ENCODE measurements at places on chromosomes 5 and 9.

DNA sequence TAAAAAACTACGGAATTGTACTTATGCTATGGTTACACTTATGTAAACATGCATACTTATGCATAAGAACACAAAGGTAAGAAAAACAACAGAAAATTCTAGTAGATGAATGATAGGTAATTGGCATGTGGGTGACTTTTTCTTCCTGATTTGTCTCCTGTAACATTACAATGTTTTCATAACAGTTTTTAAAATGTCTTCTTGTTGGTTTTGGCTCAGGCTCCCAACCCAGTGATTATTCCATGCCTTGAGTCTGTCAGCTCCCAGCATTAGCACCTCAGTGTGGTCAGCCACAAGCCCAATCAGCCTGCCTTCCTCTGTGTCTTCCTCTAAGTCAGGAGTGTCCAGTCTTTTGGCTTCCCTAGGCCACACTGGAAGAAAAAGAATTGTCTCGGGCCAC, 7.9 kb upstream of the FOXE1 start:
- no peaks in the 10 kb centered on the region for H3K4me1 ChIP-seq
- no peaks in the 10 kb centered on the region for H3K36me3 ChIP-seq
- DNase-seq = no peak
- peaks cover 36% of the 10 kb centered on the region for H3K27me3 ChIP-seq
- no peak overlapping the region for H3K27ac ChIP-seq

GRCh38 chr9:82404881-82405280, 416.3 kb downstream of the SPATA31D1 start:
- H3K27ac ChIP-seq = no peak overlapping the region
- H3K4me1 ChIP-seq = peaks cover 3% of the 10 kb centered on the region
- no peaks in the 10 kb centered on the region for H3K27me3 ChIP-seq
- no peaks in the 10 kb centered on the region for H3K36me3 ChIP-seq
- no peak for DNase-seq
- H3K4me3 ChIP-seq = no peak overlapping the region

- peaks cover 45% of the 10 kb centered on the region for H3K36me3 ChIP-seq
- H3K27ac ChIP-seq = peak overlapping the region; percentile 52
- no peaks in the 10 kb centered on the region for H3K27me3 ChIP-seq
These were observed 134.7 kb upstream of the DMRT1 start for GRCh38 chr9:706606-707459.

GRCh38 chr5:142829801-142830220, 59.6 kb downstream of the ARHGAP26 start:
- H3K27me3 ChIP-seq = no peaks in the 10 kb centered on the region
- no peak overlapping the region for H3K4me3 ChIP-seq

Data from RWPE2 (cell line).